ENCODE measurements at places on chromosomes 4 and X. TPM values are rescaled to one million over a fixed set of nuclear protein-coding genes. Genes with fewer than 3 reads are reported as not detected.

DNA sequence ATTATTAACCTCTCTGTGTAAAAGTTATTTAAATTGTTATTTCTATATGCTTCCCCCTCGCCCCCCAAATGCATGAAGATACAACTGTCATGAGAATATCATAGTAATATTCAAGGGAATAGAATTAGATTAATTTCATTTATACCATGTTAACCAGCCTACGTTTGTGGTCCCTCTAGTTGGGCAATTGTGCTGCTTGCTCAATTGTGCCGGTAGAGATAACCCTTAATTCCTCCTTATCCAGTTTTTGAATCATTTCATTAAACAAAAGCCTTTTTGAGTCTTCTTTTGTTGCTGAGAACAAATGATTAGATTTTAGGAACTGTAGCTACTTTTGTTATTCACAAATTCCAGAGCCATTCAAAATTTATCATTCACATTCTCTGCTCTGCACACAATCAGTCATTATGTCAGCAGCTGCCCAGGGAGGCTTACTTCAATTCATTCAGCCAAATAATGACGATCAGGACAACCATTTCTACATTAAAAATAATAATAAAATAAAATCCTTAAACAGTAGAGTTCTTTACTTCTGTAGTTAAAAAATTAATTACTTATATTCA lies 98.1 kb downstream of the ADGRL3 start:
- no peak for DNase-seq

DNA sequence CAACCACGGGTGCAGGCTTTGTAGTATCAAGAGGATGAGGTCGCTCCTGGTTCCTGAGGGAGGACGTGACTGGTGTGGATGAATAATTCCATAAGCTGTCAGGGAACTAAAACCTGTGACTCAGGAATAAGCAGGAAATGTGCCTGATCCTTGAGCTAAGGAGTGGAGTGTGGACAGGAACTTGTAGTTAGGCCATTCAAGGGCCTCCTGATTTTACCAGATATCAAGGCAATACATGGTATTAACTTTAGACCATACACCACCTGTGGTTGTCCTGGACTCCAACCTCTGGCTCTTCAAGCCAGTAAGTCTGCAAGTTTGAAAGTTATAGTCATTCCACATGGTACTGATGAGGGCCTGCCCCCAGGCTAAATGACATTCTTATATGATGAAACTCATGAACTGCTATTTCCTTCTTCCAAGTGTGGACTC lies 12.1 kb upstream of the ING2 start:
- no peak for DNase-seq

- DNase-seq, result no peak
These were observed 25.6 kb downstream of the PYURF start for GRCh38 chr4:88497859-88498409.

The CYSLTR1 gene
- total RNA-seq, result 5.3 TPM

GRCh38 chr4:5973033-5973432 lies 45.2 kb downstream of the C4orf50 start:
- DNase-seq, result no peak

The FAM149A gene
- 17.2 TPM for total RNA-seq

- DNase-seq, result no peak
These were observed 98.9 kb downstream of the CPEB2 start for GRCh38 chr4:15100994-15101695.

DNA sequence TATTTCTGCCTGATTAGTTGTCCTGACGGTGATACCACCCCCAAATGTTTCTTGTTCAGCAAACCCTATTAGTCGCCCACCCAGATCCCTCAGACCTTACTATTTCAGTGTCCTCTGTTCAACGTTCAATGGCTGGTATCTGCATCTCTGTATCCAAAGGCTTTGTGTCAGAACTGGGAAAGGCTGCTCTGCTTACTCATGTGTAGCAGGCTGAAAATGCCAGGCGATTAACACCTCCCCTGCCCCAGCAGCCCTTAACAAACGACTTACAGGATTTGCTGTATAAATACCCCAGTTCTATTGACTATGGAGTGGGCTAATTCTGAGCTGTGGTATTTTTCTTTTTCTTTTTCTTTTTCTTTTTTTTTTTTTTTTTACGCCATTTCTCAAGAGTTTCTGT lies 415.0 kb downstream of the ZNF674 start:
- no peak for DNase-seq

The CLGN gene
- total RNA-seq, result 2.1 TPM

- no peak for DNase-seq
These were observed 2.6 kb downstream of the SLC25A31 start for GRCh38 chr4:127732623-127733328.

DNA sequence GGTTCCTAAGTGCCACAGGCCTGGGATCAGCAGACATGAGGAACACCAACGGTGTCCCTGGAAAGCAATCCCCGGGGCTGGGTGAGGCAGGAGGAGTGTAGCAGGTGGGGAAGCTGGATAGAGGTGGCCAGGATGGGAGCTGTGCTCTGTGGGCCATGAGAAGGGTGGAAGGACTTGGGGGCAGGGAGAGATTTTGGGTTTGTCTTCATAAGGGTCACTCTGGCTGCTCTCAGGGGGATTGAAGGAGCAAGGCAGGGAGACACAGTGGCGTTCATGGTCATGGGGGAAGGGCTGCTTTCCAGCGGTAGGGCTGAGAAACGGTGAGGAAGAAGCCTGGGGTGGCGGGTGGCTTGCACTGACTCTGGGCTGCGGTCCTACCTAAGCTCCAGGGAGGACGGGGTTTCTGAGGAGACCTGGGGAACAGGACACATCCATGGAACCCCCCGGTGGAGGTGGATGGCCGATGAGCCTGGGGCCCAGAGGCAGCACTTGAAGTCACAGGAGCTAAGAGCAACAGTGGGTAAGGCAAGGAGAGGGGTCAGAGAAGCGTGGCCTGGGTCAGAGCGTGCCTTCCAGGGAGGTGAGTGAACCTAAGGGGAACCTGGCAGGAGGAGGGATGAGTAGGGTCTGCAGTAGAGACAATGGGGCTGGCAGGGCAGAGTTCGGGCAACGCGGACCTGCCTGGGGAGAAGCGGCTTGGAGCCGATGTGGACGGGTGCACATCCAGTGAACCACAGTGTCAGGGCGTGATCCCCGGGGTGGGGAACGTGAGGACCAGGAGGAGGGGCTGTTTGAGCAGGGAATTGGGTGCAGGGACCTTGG lies 12.4 kb upstream of the CTBP1 start:
- DNase-seq, result no peak

The CD99L2 gene
- 108 TPM for total RNA-seq

The RTL9 gene
- 0.09 TPM for total RNA-seq

DNA sequence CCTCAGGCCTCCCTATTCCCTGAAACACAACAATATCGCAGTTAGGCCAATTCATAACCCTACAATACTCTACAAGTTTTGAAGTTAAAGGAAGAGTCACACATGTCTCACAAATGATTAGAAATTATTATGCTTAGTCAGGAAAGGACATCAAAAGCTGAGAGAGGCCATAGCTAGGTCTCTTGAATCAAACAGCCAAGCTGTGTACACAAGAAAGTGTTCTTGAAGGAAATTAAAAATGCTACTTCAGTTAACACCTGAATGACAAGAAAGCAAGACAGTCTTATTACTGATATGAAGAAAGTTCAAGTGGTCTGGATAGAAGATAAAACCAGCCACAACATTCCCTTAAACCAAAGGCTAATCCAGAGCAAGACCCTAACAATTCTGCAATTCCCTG lies 23.6 kb upstream of the GUCY1A1 start:
- DNase-seq, result no peak

DNA sequence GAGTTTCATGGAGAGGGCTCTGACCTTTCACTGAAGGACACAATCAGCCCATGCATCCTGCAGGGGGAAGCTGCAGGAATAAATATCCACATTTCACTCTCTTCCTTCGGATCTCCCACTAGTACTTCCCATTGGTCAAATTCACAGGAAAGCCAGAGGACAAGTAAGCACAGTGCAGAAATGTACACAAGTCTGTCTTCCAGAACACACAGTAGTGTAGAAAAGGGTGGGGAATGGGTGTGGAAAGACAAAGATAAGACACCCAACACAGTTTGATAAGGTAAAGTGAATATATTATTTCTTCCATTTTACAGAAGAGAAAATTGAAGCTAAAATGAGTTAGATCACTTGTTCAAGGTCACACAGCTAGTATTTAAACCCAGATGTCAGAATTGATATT lies 81.1 kb upstream of the PCDH19 start:
- DNase-seq, result no peak

DNA sequence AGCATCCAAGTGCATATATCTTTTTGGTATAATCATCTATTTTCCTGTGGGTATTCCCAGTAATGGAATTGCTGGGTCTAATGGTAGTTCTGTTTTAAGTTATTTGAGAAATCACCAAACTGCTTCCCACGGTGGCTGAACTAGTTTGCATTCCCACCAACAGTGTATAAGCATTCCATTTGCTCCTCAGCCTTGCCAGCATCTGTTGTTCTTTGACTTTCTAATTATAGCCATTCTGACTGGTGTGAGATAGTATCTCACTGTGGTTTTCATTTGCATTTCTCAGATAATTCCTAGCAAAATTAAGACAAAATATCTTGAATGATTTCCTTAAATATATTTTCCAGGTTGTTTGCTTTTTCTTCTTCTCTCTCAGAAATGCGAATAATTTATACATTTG lies 341.1 kb downstream of the GBA3 start:
- DNase-seq, result no peak

GRCh38 chr4:183165376-183165775 lies 66.3 kb downstream of the WWC2 start:
- no peak for DNase-seq

DNA sequence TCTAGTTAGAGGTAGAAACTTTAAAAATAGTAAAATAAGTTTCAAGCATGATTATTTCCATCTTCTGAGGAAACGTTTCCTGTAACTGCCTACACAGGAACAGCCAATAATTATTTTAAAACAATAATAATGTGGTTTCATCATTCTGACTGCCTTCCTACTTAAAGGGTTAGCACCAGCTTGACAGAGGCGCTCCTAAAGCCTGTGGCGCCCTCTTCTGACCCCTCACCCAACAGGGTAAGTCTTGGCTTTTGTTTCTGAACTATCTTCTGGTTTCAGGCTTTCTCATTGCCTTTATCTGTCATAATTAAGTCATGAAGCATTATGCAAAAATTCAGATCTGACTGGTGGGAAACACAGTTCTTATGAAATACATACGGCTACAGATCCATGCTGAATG lies 96.7 kb downstream of the ITM2A start:
- DNase-seq, result peak; percentile 60

The CPZ gene
- 7.0 TPM for total RNA-seq

The CCDC158 gene
- total RNA-seq, result 1.9 TPM

- no peak for DNase-seq
These were observed at the start of gene DRD5 for GRCh38 chr4:9781343-9782135. DRD5 (plus strand) TSS chr4:9781634; CDS start chr4:9782030, 396 bp downstream.

The GAB3 gene
- total RNA-seq, result 7.6 TPM

GRCh38 chrX:74195605-74196004 lies 108.4 kb upstream of the ZCCHC13 start:
- DNase-seq, result no peak

The COL4A6 gene
- 1.2 TPM for total RNA-seq

- DNase-seq, result no peak
These were observed 36.9 kb downstream of the ANKRD17 start for GRCh38 chr4:73221734-73222133.

The TMEM271 gene
- not detected for total RNA-seq
